ENCODE measurements at places on chromosomes 4 and X.
A peak's percentile ranks its signal among the peaks of the same experiment; 100 is the strongest.

GRCh38 chr4:37471971-37472370 is 214.2 kb downstream of the RELL1 start:
- no peak for DNase-seq

GRCh38 chr4:85790582-85790981 is 315.6 kb downstream of the ARHGAP24 start:
- DNase-seq: no peak

- peak; percentile 88 for DNase-seq
Observed at GRCh38 chr4:169410839-169411770, 140.3 kb upstream of the SH3RF1 start.

- DNase-seq: peak; percentile 24
Observed at GRCh38 chr4:89438102-89438831, 130.7 kb upstream of the GPRIN3 start.

GRCh38 chr4:7027284-7027683 is 15.9 kb upstream of the TADA2B start:
- no peak for DNase-seq

DNA sequence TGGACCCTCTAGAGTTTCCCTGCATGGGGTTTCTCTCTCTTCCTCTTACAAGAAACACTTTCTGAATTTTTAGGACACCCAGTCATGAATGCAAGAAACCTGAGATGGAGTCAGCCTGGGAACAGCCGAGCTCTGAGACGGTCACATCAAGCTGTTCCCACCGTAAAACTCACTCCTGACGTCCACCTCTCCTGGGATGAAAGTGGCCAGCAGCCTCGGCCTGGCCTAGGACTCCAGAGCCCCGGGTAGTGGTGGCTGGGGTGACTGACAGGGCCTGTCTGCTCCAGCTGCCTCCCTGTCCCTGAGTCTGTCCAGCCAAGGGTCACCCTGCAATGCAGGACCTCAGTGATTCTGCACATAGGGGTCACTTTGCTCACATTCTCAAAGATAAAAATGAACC is 217.8 kb downstream of the SHOX start:
- DNase-seq: no peak

- no peak for DNase-seq
Observed at GRCh38 chr4:126137782-126138170, 823.0 kb downstream of the FAT4 start.

DNA sequence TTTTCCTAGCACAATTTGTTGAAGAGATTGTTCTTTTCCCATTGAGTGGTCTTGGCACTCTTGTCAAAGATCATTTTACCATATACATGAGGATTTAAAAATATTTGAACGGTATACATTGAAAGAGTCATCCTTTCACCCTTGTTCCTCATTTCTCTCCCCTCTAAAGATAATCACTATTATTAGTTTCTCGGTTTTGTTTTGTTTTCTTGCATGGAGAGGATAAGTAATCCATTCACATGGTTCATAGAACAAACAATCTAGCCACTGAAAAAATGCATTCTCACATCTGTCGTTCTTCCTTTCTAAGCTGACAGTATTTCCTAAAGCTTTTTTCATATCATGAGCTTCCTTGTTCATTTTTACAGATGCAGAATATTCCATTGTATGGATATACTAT is 39.2 kb upstream of the MSMO1 start:
- DNase-seq: no peak

DNA sequence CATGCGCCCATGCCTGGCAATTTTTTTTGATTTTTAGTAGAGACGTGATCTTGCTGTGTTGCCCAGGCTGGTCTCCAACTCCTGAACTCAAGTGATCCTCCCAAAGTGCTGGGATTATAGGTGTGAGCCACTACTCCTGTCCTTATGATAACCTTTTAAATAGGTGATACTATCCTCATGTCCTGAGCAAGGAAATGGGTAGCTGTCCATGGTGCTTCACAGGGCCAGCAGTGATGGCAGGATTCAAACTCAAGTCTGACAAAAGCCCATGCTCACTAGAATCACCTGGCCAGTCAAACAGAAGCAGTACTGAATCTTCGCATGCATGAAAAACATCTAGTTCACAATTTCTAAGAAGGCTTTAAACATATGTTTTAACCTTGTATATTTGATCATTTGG is 235.1 kb downstream of the NR3C2 start:
- no peak for DNase-seq

DNA sequence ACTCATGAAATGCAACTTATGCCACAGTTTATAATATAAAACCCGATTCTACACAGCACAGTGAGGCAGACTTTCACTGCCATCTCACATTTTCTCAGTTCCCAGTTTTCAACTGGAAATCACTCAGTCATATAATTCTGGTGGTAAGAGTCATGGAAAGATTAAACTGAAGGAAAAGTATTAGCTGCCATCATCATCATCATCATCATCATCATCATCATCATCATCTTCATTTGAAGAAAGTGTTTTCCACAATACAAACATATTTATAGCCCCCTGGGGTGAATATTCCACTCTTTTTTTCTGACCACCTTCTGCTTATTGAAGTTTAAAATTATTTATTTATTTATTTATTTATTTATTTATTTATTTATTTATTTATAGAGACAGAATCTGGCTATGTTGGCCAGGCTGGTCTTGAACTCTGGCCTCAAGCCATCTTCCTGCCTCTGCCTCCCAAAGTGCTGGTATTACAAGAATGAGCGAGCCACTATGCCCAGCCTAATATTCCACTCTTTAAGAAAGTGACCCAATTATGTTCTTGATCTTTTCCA is 6.0 kb upstream of the UBQLN2 start:
- DNase-seq: no peak

GRCh38 chr4:74364256-74364651 is 691 bp upstream of the EREG start:
- no peak for DNase-seq

DNA sequence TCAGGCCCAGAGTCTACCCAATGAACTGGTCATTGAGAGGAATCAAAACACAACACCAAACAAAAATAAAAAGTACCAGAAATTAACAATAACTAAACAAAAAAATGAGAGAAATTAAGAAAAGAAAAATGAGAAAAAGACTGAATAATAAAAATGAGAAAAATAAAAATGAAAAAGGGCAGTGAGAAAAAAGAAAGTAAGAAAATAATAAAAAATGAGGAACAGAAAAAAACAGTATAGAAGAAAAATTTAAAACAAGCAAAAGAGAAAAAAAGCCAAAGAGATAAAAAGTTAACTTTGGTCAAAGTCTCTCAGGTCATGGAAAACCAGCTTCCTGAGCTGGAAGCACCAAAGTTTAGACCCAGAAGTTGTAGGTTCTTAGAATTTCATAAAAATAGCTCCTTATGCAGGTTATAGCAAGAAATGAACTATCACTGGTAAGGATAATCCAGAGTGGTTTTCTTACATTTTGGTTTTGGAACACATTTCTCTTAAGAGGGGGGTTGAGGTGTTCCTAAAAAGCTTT is 51.0 kb upstream of the WDR17 start:
- no peak for DNase-seq

DNA sequence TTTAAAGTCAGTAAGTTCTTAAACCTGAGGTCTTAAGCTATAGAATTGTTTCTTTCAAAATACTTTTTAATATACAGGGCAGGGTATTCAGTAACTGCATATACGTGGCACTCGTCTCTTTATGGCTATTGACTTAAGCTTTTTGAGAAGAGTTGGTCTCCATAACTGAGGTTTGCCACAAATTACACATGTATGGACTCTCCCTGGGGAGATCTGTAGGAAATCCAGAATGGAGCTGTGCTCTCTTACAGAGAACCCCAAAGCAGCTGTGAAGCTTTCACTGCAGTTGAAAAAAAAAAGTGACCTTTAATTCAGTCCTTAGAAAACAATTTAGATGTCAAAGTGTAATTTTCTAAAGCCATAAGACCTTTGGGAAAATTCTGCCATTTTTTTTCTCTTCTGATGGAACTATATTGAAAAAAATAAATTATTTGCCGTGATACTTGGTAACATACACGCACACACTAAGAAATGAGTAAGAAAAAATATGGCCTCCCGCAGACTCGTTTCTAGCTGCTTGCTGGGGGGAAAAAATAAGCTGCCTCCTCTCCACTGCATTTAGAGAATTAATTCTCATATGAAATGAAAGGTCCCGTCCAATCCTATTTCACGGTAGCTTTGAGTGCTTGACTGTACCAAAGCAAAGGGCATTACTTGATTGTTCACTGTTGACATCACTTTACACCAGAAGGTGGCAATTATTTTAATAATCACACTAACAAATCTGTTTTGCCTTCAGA is 159.4 kb upstream of the TENM3 start:
- no peak for DNase-seq

GRCh38 chrX:39261446-39262147 is 460.3 kb downstream of the MID1IP1 start:
- no peak for DNase-seq

DNA sequence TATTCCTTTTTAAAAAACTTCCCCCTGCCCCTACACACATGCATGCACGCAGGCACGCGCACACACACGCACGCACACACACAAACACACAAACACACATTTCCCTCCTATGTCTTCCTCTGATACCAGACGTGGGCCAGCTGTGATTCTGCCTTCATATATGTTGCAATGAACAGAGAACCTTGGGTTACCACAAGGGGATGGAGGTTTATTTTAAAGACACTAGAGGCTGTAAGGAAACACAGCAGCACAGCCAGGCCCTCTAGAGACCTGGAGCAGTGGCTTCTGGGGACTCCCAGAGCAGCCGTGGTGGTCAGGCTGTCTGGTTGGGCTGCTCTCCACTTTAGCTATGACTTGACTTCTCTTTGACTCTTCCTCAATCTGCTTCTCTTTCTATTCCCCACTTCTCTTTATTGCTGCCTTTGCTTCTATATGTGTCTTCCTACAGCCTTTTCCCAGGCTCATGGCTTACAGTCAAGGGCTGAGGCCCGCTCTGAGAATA is 3.2 kb upstream of the TLR10 start:
- DNase-seq: no peak

GRCh38 chrX:50638123-50638522 is 167.5 kb upstream of the DGKK start:
- no peak for DNase-seq

DNA sequence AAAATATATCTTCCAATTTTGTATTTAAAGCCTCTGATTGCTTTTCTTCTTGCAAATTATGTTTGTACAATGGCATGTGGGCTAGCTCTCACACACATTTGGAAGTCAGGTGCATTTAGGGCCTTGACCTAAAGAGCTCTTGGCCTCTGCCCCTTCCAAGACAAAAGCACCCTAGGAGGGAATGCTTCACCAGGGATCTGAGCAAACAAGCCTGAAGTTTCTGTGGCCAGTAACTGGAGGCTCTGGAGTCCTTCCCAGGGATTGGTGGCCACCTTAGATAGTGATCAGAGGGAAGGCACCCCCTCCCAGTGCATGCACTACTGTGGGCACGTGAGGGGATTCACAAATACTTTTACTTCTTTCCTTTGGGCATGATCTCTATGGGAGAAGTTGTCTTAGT is 60.3 kb upstream of the DIPK2B start:
- DNase-seq: no peak

DNA sequence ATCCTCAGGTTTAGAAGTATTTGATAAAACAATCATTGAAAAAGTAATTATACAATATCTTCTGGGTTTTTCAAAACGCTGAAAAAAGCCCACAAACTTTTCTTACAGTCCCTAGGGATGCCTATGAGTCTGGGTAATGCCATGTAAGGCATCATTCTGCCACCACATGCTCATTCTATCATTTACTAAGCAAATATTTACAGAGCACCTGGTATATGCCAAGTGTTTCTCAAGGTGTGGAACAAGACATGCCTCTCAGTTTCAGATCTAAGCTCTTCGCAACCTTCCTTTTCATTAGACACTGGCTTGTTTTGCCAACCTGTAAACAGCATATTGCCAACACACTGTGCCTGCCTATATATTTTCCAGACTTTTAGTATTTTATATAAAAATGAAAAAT is 17.7 kb downstream of the MID1 start:
- no peak for DNase-seq

- DNase-seq: no peak
Observed at GRCh38 chr4:134200811-134201215, 776 bp downstream of the PABPC4L start.

DNA sequence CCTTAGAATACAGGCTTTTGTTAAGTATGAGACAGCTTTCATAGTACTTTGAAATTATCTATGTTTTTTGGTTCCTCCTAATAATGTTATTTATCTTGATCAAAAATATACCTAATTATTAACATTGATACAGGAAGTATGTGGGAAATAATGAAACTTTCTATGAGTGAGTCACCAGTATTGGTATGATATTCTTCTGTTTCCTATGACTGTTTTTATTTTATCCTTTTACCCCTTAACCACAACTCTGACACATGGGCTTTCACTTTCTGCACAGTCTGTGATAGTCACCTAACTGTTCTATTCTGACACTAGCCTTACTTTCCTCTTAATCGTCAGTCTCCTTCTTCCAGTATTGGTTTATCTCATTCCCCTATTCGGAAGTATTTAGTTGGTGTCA is 4.7 kb downstream of the THAP9 start:
- peak; percentile 65 for DNase-seq

GRCh38 chr4:113474017-113474416 is 287.5 kb downstream of the CAMK2D start:
- no peak for DNase-seq

GRCh38 chr4:107711831-107712230 is 8.2 kb downstream of the PAPSS1 start:
- no peak for DNase-seq

DNA sequence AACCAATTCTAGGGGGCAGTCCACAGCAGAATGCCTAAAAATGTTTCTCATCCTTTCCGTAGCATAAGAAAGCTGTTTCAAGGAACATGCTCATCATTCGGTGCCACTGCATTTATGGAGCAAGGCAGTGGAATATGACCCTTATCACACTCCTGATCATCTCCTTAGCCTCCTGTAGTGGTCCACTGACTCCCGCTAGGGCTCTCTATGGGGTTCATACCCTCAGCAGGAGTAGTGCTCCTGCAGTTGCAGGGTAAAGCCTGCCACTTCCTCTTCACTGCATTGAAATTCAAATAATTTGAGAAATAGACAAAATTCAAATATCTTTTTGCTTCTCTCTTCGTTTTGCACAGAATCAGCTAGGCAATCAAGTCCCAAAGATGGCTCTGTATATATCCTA is 107.0 kb downstream of the NDST3 start:
- no peak for DNase-seq

- DNase-seq: no peak
Observed at GRCh38 chr4:60759518-60760245, 440.4 kb upstream of the ADGRL3 start.

- DNase-seq: no peak
Observed at GRCh38 chrX:96311366-96311765, 373.3 kb upstream of the DIAPH2 start.

DNA sequence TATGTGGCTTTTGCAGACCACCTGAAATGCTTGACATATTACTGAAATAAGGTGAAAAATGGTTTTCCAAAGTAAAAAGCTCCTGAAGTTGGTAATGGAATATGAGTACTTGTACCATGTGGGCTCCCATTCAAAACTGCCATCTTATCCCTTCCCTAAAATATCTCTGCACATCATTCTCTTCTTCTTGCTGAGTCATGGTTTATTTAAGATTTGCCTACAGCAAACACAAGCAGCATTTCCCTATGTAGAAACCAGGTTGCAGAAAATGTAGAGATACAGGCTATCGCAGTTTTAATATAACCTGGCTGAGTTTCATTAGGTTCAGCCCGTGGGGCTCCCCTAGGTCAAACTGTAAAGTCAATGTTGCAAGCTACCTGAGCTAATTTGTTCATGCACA is 270.1 kb downstream of the NLGN4X start:
- DNase-seq: no peak

GRCh38 chrX:130645955-130646583 is 244.3 kb downstream of the RBMX2 start:
- no peak for DNase-seq

GRCh38 chr4:105471566-105472176 is 2.2 kb downstream of the PPA2 start:
- peak; percentile 64 for DNase-seq
